Hematopoietic multipotent progenitor cell treated with erythropoietin and hydrocortisone succinate and interleukin-3 and kit ligand, for 8 days (in vitro differentiated cells): ENCODE measurements at places on chromosomes 5 and 9.

DNA sequence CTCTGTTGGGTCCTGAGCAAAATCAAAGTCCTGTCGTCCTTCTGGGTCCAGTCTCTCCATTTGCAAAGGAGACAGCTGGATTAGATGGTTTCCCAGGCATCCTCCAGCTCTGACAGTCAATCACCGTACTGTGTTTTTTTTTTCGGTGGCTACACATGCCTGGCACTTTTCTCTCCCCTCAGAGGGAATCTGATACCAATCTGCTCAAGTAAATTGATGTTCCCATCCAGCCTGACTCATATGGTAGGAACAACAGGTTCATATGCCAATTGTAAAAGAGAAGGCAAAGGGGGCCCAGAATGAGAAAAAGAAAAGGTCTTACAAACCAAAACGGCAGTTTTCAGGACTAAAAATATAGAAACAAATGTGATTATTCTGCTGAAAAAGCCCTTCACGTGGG, 1.2 kb downstream of the FBXO10 start:
- no peak for DNase-seq

DNA sequence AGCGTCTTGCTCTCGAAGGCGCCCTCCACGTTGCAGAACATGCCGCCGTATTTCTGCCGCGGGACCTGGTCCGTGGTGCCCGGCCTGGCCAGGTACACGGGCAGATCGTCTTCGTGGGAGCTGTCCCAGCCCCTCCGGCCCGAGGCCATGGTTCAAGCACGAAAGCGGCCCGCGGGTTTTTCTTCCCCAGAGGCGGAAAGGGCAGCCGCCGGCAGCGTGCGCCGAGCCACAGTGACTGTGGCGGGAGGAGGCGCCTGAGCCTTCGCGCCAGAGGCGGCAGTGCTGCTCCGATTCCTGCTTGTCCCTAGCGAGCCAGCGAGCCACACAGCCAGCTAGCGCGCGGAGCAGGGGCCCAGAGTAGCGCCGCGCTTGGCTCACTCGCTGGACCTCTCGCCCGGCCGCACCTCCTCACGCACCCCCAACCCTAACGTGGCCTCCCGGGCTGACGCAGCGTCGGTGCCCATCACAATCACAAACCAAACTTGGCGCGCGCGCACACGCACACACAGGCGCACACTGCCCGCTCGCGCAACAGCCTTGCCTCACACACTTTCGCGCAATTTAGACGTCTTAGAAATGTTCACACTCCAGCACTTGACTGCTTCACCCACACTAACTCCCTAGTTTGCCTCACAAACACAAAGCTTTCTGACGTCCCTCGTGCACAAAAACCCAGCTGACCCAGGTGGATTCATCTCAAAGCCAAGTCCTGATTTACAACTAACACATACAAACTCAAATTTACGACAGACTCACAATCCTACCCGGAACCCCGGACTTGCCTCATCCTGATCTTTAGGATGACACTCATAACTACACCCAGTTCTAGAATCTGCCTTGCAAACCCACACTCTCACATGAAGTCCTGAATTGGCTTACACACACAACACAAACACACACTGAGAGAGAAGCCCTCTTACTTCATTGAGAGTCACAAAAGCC, at the start of gene DPYSL3:
DPYSL3 (minus strand) TSS at position 359 of the 942 bp plus-strand sequence; CDS start at position 149, 210 bp downstream.
- peak; percentile 5 for DNase-seq

DNA sequence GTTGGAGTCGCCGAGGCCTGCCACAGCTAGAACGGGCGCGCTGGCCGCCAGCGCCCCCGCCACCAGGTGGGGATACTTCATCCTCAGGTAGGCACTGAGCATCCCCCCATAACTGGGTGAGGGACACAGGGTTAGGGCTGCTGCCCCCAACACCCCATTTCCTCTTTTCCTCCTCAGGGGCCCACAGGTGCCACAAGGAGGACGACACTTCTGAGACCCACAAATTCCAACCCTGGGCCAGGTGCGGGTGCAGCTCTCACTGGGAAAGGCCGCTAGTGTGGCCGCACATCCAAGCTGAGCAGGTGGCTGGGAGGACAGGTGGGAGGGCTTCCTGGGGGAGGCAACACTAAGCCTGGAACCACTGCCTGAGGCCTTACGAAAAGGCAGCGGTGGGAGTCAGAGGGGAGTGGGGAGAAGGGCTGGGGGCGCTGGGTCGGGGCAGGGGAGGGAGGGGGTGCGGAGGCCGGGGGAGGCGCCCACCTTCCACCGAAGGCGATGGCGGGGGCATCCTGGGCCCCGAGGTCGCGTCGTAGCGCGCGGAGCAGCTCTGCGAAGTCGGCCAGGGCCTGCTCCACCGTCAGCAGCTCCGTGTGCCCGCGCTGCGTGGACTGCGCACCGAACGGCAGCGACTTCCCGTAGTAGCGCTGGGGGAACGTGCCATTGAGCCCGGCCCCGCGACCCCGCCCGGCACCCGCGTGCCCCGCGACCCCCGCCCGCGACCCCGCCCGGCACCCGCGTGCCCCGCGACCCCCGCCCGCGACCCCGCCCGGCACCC, 961 bp downstream of the DPP7 start:
- no peak for DNase-seq

GRCh38 chr9:87113874-87114273, 166.6 kb upstream of the GAS1 start:
- DNase-seq, result no peak

DNA sequence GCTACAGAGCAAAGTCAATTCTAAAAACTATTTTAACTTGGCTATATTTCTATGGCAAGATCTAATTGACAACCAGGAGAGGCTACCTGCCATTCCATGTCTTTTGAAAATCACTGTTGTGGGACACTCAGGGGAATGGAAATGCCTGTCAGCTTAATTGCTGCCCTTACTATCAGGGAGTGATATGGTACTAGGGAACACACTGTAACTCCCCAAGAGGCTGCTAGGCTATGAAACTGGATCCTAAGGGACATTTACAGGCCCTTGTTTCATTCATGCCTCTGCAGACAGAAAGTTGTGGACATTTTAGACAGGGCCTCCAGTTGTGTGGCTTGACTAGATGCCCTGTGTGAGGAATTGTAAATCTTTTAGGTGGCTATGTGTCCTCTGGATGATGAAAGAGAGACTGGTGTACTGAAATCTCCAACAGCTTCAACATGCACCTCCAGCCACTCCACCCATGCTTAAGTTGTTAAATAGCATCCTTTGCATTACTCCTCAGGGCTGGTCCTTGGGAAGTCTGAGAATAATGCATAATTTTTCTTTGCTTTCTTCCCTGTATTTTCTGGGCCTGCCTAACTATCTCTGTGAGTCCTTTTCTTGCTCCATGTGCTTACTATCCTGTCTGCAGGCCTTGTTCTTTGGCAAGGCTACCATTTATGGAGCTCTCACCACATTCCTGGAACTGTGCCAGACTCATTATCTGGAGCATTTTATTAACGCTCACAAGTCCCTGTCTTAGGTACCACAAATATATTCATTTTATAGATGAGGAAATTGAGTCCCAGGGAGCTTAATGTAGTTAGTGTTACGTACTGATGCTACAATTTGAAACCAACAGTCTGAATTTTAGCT, 3.2 kb downstream of the MROH2B start:
- peak; percentile 6 for DNase-seq

DNA sequence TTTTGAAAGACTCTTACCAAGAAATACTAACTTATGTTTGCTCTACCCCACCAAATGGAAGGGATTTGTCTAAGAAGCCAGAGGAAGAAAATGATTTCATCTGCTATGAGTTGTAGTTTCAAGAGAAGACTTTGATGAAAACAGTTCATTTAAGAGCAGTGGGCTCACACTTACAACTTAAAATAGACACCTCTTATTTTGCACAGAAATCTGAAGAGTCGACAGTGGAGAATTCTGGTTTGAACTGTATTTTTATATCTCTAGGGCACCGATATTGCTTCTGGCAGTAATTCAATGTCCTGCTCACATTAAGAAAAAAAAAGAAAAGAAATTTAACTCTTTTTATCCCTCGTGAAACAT, 1.9 kb upstream of the DAB2 start:
- no peak for DNase-seq

GRCh38 chr9:126793686-126794417, 11.0 kb upstream of the ZBTB43 start:
- no peak for DNase-seq

GRCh38 chr5:174599992-174600391, 124.4 kb upstream of the MSX2 start:
- DNase-seq, result no peak

- DNase-seq, result no peak
Observed at GRCh38 chr9:135049460-135049859, 38.0 kb upstream of the OLFM1 start.
